ENCODE measurements at places on chromosomes 3 and 15.
A peak's percentile ranks its signal among the peaks of the same experiment; 100 is the strongest.

GRCh38 chr3:153967260-153967659 is 153.9 kb upstream of the ARHGEF26 start:
- no peak for DNase-seq

- DNase-seq = no peak
Measured at GRCh38 chr3:56975567-56975966, 84.9 kb upstream of the SPATA12 start.

GRCh38 chr15:36965570-36966342 is 134.6 kb downstream of the MEIS2 start:
- no peak for DNase-seq

- no peak for DNase-seq
Measured at GRCh38 chr3:182904164-182904563, 76.2 kb downstream of the DCUN1D1 start.

DNA sequence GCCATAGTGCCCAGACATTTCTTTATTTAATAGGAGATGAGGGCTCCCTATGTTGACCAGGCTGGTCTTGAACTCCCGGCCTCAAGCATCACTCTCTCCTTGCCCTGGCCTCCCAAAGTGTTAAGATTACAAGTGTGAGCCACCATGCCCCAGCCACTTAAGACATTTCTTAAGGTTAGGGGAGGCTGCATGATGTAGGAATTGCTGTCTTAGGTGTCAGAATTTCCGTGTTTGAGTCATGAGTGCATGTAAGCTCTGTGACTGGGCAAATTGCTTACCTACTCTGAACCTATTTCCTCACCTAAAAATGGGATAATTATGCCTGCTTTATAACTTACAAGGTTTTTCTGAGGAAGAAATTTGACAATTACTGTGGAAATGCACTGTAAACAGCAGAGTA is 34.2 kb upstream of the SIAH2 start:
- no peak for DNase-seq

- no peak for DNase-seq
Measured at GRCh38 chr15:66651913-66652642, 50.0 kb upstream of the SMAD6 start.

GRCh38 chr3:141834292-141834691 is 42.2 kb upstream of the ATP1B3 start:
- DNase-seq = no peak

DNA sequence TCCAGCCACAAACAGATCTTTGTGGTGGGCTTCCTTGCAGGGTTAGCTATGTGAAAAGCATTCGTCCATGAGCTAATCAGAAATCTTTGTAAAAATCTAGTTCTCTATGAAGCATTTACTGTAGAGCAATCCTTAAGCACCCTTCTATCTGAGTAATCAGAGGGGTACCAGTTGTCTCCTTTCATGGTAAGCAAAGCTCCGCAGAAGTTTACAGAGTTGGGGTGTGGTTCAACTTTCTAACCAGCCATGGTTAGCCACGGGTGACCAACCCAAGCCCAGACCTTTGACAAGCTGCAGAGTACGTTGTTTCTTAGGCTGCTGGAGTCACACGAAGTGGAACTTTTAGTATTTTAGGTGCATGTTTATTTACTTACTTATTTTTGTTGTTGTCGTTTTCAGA is 77.4 kb downstream of the FLNB start:
- DNase-seq = no peak

DNA sequence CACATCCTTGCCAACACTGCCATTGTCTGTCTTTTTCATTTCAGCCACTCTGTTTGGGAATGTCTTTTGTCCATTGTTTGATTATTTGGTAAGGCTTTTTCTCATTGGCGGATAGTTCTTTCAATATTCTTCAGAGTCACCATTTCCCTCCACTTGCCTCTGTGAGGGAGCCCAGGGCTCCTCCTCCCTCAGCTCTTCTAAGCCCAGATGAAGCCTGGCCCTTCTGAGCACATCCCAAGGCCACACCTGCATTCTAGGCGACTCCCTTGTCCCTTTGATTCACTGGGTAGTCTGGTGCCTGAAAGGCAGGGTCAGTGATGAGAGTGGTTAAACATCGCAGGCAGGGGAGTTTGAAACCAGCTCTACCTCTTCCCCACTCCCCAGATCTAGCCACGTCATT is 12.4 kb upstream of the LTF start:
- DNase-seq = peak; percentile 30

DNA sequence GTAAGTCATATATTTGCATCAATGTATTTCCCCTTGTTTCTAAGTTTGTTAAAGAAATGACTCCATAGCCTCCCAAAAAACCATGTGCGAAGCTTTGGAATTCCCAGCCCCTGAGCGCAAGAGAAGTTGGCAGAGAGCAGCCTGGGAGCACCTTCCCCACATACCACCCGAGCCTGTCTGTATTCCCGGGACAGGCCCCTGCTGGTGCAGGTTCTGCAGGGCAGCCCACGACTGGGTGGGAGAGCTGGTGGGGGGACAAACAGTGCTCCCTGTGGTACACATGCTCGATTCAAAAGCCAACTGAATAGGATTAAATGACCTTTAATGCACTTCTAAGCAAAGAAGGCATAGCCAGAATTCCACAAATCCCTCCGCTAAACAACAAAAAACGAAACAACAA is 74.6 kb upstream of the SNRPA1 start:
- no peak for DNase-seq
